Naive thymus-derived CD8-positive, alpha-beta T cell (primary cell): ENCODE measurements at places on chromosomes 5 and 9. TPM values are rescaled to one million over a fixed set of nuclear protein-coding genes. Genes with fewer than 3 reads are reported as not detected.

S100Z gene
- total RNA-seq: not detected

DNA sequence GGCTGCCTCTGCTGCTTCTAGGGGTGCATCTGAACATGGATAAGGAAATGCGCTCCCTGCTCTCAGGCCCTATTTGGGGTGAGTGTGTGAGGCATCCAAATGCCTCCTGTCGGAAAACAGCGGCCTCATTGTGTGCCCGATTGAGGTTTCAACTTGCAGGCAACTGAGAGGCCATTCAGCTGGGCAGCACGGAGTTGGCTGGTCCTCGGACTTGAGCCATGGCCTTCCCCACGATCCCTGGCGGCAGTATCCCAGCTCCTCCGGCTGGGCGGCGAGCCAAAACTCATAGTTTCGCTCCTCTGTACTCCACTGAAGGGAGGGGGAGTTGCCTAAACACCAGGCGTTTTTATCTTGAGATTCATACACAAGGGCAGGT, 597.3 kb upstream of the SGCD start:
- no peak overlapping the region for H3K4me3 ChIP-seq
- no peak overlapping the region for H3K27ac ChIP-seq
- H3K4me1 ChIP-seq: peaks cover 3% of the 10 kb centered on the region
- DNase-seq: no peak
- no peaks in the 10 kb centered on the region for H3K36me3 ChIP-seq
- H3K27me3 ChIP-seq: peaks cover 61% of the 10 kb centered on the region

GRCh38 chr5:63125862-63126261, 547.2 kb downstream of the LRRC70 start:
- no peaks in the 10 kb centered on the region for H3K36me3 ChIP-seq
- H3K4me3 ChIP-seq: no peak overlapping the region
- no peaks in the 10 kb centered on the region for H3K27me3 ChIP-seq
- H3K27ac ChIP-seq: no peak overlapping the region

- H3K36me3 ChIP-seq: peaks cover 21% of the 10 kb centered on the region
- DNase-seq: no peak
- H3K4me3 ChIP-seq: no peak overlapping the region
- no peak overlapping the region for H3K27ac ChIP-seq
- H3K4me1 ChIP-seq: peaks cover 36% of the 10 kb centered on the region
These were observed 6.1 kb upstream of the STOML2 start for GRCh38 chr9:35108946-35109575.
